SJSA1 (cell line): ENCODE measurements at places on chromosomes 3 and 15. TPM values are rescaled to one million over a fixed set of nuclear protein-coding genes. Genes with fewer than 3 reads are reported as not detected.

DNA sequence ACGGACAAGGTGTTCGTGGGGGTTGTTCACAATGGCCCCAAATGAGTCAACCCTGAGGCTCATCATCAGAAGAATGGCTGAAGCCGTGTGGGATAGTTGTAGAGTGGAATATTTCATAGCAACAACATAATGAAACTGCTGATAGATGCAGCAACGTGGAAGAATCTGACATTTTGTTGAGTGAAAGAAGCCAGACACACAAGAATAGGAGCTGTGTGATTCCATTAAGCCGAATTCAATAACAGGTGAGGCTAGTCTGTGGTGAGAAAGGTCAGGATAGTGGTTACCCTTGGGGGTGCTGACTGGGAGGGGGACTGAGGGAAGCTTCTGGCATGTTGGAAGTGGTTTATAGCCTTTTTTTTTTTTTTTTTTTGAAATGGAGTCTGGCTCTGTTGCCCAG is 144.0 kb downstream of the SMAD6 start:
- H3K27ac ChIP-seq, result no peak overlapping the region
- H3K4me3 ChIP-seq, result no peak overlapping the region
- no peak for DNase-seq
- peaks cover 36% of the 10 kb centered on the region for H3K4me1 ChIP-seq
- H3K36me3 ChIP-seq, result peaks cover 27% of the 10 kb centered on the region
- H3K27me3 ChIP-seq, result no peaks in the 10 kb centered on the region

GRCh38 chr3:136818769-136819391 is at the start of gene SLC35G2:
Gene SLC35G2 (plus strand): TSS chr3:136819126. CDS start chr3:136854461, 35,335 bp downstream.
- peak; percentile 80 for DNase-seq
- no peaks in the 10 kb centered on the region for H3K27me3 ChIP-seq

- no peak overlapping the region for H3K4me3 ChIP-seq
- no peaks in the 10 kb centered on the region for H3K27me3 ChIP-seq
- H3K4me1 ChIP-seq, result no peaks in the 10 kb centered on the region
- H3K27ac ChIP-seq, result no peak overlapping the region
Measured at GRCh38 chr15:55003965-55004873, 192.5 kb downstream of the RSL24D1 start.

DNA sequence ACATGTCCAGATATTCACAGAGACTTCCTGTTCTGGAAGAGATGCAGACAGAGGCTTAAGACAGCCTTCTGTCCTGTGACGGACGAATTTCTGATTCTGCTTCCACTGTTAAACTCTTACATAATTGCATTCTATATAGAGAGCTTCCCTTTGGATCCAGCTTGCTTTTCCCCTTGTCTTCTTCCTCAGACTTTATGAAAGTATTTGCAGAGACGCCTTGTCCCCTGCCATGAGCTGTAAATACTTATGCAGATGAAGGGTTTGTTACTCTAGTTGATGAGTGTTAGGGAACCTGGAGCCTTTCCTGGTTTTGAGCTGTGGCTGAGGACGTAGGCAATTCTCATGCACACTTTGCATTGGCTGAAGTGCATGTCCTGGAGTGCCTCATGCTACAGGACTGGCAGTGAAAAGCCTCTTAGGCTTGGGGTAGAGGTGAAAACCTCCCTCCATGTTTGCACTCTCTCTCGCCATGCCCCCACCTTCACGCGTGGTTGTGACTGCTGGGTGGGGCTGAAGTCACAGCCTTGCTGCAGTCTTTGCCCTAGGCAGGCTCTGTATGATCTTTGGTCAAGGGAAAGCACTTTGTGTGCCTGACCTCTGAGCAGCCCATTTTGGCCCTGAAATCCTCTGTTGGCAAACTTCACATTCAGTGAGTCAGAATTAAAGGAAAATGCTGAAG is 286.6 kb downstream of the PTPRG start:
- H3K27ac ChIP-seq, result no peak overlapping the region
- no peak overlapping the region for H3K4me3 ChIP-seq
- 0 out of 2 replicates have a peak, but pooled peaks cover 5% of the 10 kb centered on the region for H3K4me1 ChIP-seq
- no peaks in the 10 kb centered on the region for H3K36me3 ChIP-seq

DNA sequence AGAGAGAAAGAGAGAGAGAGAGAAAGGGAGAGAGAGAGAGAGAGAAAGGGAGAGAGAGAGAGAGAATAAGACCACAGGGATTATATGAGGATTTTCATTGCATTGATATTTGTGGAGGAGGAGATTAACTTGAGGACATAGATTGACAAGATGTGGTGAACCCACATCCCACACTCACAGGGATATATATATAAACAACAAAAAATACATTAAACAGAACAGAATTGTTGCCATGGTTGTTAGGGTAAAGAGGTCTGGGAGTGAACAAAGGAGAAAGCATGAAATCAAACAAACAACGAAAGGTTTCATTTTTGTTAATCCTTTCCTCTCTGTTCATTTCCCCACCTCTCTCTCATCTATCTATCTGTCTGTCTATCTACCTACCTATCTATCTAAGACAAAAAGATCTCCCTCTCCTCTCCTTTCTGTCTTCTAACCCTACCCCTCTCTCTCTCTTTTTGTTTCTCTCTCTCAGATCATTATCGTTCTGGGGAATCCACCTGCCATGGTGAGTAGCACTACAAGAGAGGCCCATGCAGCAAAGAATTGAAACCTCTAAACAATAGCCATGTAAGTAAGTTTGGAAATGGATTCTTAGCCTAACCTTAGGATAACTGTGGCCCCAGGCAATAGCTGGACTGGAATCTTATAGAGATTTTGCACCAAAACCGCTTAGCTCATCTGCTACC is 280.9 kb downstream of the RAP2B start:
- H3K4me1 ChIP-seq, result no peaks in the 10 kb centered on the region
- no peak overlapping the region for H3K4me3 ChIP-seq
- no peak for DNase-seq
- H3K36me3 ChIP-seq, result no peaks in the 10 kb centered on the region
- H3K27me3 ChIP-seq, result no peaks in the 10 kb centered on the region

GRCh38 chr3:193809106-193809505 is 216.1 kb downstream of the OPA1 start:
- DNase-seq, result no peak
- no peaks in the 10 kb centered on the region; the same call in 1 of the 2 replicates for H3K4me1 ChIP-seq
- no peaks in the 10 kb centered on the region for H3K36me3 ChIP-seq

GRCh38 chr3:45506084-45506483 is 88.5 kb upstream of the LIMD1 start:
- peaks cover 24% of the 10 kb centered on the region for H3K4me1 ChIP-seq
- no peak overlapping the region for H3K27ac ChIP-seq
- no peaks in the 10 kb centered on the region for H3K27me3 ChIP-seq
- no peak overlapping the region for H3K4me3 ChIP-seq

DNA sequence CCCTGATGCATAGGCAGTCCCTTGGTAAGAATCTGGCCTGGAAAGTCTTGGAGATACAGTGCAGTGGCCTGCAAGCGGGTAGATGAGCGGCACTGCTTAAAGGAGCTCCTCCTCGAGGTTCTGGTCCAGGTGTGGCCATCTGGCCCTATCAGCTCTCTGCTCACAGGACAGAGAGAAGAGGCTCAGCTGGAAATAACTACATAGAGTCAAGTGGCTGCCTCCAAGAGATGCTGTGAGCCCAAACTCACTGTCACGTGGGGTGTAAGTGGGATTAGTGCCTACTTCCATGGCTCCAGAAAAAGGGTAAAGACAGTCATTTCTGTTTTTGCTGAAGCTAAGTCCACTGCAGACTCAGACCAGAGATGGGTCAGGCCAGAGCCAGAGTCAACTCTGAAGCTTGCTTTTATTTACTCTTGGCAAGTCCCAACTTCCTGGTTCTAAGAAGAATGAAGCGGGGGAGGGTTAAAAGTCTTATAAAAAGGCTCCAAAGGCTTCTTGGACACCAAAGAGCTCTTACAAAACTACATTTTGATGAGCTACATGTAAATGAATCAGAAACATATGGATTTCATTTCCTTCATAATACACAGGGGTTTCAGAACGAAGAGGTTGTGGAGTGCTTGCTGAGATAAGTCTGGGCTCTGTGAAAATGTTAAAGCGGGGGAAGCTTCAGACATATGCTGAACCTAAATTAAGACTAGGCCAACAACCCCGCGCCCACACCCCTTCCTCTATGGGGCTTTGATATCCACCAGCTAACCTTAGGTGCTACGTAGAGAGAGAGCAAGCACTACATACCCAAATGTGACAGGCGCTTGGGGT is 77.1 kb downstream of the PDZRN3 start:
- peaks cover 13% of the 10 kb centered on the region for H3K4me1 ChIP-seq
- no peaks in the 10 kb centered on the region for H3K36me3 ChIP-seq
- no peaks in the 10 kb centered on the region for H3K27me3 ChIP-seq
- DNase-seq, result no peak
- no peak overlapping the region for H3K27ac ChIP-seq

DNA sequence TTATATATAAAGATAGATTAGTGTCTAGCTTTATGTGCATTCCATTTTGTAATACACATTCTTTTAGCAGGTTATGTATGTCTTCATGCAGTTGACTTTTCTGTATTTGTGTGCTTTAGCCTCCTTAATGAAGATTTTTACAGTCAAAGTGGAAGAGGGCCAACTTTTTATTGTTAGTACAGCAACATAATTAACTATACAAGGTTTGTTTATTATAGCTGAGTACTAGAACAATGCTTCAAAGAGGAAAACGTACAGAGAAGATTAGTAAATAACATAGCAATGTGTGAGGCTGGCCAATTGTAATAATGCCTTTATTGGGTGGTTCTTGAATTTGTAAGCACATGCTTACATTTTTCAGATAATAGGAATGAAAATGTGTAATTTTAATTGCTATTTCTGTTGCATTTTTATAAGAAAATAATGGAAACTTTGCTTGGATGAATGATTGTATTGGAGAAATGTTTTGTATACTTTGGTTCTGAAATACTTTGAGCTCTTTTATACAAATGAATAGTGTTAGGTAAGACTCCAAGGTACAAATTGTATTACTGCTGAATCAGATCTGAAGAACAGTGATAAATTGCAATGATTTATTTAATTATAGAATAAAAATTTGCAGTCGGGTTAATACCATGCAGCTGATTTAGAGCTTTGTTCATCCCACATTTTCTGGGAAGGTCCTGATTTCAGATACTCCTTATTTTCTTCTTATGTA is 41.4 kb downstream of the UBE2E2 start:
- no peaks in the 10 kb centered on the region for H3K27me3 ChIP-seq
- no peak for DNase-seq
- no peak overlapping the region for H3K4me3 ChIP-seq
- no peak overlapping the region for H3K27ac ChIP-seq
- H3K36me3 ChIP-seq, result no peaks in the 10 kb centered on the region
- H3K4me1 ChIP-seq, result no peaks in the 10 kb centered on the region

The SAMD7 gene
- not detected in 2 replicates for total RNA-seq

The CD47 gene
- 204 and 206 TPM in 2 replicates for total RNA-seq

- no peak overlapping the region for H3K27ac ChIP-seq
- no peak for DNase-seq
- H3K36me3 ChIP-seq, result no peaks in the 10 kb centered on the region
- H3K27me3 ChIP-seq, result no peaks in the 10 kb centered on the region
- H3K4me1 ChIP-seq, result no peaks in the 10 kb centered on the region
Measured at GRCh38 chr3:61858054-61858453, 296.7 kb downstream of the PTPRG start.

DNA sequence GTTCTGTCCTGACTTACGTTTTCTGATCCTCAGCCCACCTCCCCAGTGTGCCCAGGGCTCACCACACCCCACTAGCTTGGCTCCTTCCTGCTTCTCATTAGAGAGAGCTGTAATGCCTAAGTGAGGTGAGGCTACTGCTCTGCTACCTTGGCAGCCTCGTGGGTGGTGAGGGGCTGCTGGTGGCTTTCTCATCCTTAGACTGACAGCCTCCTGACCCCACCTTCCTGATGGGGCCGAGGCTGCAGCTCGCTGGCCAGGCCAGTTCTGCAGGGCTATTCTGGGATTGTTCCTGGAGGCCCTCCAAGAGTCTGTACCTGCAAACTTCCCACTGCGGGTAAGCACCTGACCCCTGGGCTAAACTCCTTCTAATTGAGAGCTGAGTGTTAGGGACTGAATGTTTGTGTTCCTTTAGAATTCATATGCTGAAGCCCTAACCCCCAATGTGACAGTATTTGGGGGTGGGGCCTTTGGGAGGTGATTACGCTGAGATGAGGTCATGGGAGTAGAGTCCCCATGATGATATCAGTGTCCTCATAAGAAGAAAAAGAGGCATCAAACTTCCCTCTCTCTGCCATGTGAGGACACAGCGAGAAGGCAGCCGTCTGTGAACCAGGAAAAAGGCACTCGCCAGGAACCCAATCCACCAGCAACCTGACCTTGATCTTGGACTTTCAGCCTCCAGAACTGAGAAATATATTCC is 38.1 kb upstream of the IQSEC1 start:
- no peak overlapping the region for H3K27ac ChIP-seq
- no peaks in the 10 kb centered on the region for H3K4me1 ChIP-seq
- no peak for DNase-seq
- no peak overlapping the region for H3K4me3 ChIP-seq
- no peaks in the 10 kb centered on the region for H3K27me3 ChIP-seq

- H3K27ac ChIP-seq, result no peak overlapping the region
- H3K36me3 ChIP-seq, result no peaks in the 10 kb centered on the region
- H3K27me3 ChIP-seq, result no peaks in the 10 kb centered on the region
- H3K4me3 ChIP-seq, result no peak overlapping the region
Measured at GRCh38 chr3:177657243-177657642, 460.0 kb upstream of the TBL1XR1 start.

The PYGO1 gene
- total RNA-seq, result 5.9 and 9.9 TPM in 2 replicates

The EFL1 gene
- total RNA-seq, result 15.1 and 16.6 TPM in 2 replicates

- no peaks in the 10 kb centered on the region for H3K27me3 ChIP-seq
- DNase-seq, result peak; percentile 66
- no peaks in the 10 kb centered on the region for H3K36me3 ChIP-seq
- peak overlapping the region; percentile 48 for H3K4me3 ChIP-seq
- H3K4me1 ChIP-seq, result peaks cover 27% of the 10 kb centered on the region
Measured at GRCh38 chr15:89399238-89400115, 64.9 kb upstream of the POLG start.

GRCh38 chr15:66293419-66294156 is at the start of gene DIS3L:
Gene DIS3L (plus strand): TSS chr15:66293568. CDS start chr15:66293597, 29 bp downstream.
- H3K36me3 ChIP-seq, result peaks cover 9% of the 10 kb centered on the region
- DNase-seq, result peak; percentile 69
- H3K4me1 ChIP-seq, result peaks cover 60% of the 10 kb centered on the region
- H3K27ac ChIP-seq, result peak within 1 kb of the TSS; percentile 85
- peak within 1 kb of the TSS; percentile 67 for H3K4me3 ChIP-seq
- H3K27me3 ChIP-seq, result no peaks in the 10 kb centered on the region

GRCh38 chr3:37779289-37780152 is 82.2 kb upstream of the CTDSPL start:
- no peak overlapping the region for H3K4me3 ChIP-seq
- H3K36me3 ChIP-seq, result no peaks in the 10 kb centered on the region
- no peak for DNase-seq
- H3K27ac ChIP-seq, result no peak overlapping the region
- H3K27me3 ChIP-seq, result peaks cover 3% of the 10 kb centered on the region; the same call in 1 of the 2 replicates

DNA sequence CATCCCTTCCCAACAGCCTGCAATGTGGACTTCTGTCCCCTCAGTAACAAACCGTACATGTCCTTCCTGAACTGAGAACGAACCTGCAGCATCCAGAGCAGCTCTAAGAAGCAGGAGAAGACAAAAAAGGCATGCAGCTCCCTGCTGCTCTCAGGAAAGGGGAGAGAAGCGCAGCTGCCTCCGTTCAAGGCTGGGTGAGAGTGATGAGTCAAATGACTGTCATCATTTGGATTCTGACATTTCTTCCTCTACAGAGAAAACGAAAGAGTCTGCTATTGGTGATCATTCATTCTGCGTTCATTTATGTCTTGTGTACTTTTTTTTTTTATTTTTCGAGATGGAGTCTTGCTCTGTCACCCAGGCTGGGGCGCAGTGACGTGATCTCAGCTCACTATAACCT is 677.8 kb downstream of the FHIT start:
- peaks cover 5% of the 10 kb centered on the region; the same call in 1 of the 2 replicates for H3K4me1 ChIP-seq
- peak; percentile 23 for DNase-seq
- no peaks in the 10 kb centered on the region for H3K27me3 ChIP-seq

The ZNF148 gene
- total RNA-seq, result 17.2 and 25.5 TPM in 2 replicates
